ENCODE measurements at places on chromosomes 5 and 9.
A peak's percentile ranks its signal among the peaks of the same experiment; 100 is the strongest.

DNA sequence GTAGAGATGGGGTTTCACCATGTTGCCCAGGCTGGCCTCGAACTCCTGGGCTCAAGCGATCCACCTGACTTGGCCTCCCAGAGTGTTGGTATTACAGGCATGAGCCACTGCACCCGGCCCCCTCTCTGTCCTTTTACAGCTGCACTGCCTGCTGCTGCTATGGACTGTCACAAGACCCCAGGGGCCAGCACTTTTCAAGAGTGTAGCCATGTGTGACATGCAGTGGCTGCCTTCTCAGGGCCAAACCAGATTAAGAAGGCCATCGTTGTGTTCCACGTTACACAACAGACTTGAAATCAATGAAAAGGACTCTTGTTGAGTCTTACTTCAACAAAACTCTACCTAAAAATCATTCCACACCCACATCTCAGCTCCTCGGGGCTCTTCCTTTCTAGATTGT lies 78.9 kb upstream of the ICE1 start:
- DNase-seq: no peak

GRCh38 chr5:178241231-178241663 lies 8.6 kb upstream of the PHYKPL start:
- DNase-seq: no peak

GRCh38 chr5:137856201-137856600 lies 11.5 kb upstream of the MYOT start:
- no peak for DNase-seq

- DNase-seq: no peak
Measured at GRCh38 chr5:157558041-157558595, 17.5 kb downstream of the ADAM19 start.

GRCh38 chr9:92645041-92645440 lies 24.9 kb downstream of the IPPK start:
- DNase-seq: no peak

GRCh38 chr9:110340306-110340705 lies 2.6 kb upstream of the TXNDC8 start:
- DNase-seq: peak; percentile 57

DNA sequence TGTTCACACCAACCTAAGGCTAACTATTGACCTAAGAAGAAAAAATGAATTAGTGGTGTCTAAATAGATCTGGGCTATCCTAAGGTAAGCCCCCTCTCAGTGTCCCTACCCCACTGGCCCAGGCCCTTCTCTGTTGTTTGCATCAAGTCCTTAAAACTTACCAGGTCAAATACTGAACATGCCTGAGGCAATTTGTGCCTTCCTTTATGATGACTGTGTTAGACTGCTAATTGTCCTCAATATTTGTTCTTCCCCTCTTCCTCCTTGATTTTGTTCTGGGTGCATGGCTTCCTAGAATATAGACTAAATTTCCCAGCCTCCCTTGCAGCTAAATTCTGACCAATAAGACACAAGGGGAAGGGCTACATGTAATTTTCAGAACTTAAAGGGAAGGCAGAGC lies 199.9 kb downstream of the ADAMTS12 start:
- DNase-seq: no peak

Data from mesendoderm (in vitro differentiated cells).